Activated CD4-positive, alpha-beta T cell treated with anti-CD3 and anti-CD28 coated beads, Interleukin-2, Interleukin-6, amounts not matched to agents 100 ng/mL and 50 ng/mL, durations not matched to agents 16 hours and 8 hours (primary cell): ENCODE measurements at places on chromosomes 16 and 17.
A peak's percentile ranks its signal among the peaks of the same experiment; 100 is the strongest.

DNA sequence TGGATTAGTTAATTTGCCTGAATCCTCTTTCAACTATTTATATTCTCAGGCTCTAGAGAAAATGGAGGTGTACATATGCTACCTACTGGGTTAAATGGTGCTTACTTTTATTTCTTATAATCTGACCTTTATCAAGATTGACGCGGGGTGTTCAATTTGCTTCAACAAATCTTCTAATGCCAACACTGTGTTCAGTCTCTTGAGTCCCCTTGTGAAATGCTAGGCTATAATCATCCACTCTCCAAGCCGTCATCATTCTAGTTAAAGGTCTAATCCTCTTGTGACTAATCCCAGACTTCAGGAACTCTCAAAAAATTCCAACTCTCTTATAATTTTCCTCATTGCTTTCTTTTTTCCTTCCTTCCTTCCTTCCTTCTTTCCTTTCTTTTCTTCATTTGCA, 1396.2 kb downstream of the CDH8 start:
- no peak for DNase-seq

DNA sequence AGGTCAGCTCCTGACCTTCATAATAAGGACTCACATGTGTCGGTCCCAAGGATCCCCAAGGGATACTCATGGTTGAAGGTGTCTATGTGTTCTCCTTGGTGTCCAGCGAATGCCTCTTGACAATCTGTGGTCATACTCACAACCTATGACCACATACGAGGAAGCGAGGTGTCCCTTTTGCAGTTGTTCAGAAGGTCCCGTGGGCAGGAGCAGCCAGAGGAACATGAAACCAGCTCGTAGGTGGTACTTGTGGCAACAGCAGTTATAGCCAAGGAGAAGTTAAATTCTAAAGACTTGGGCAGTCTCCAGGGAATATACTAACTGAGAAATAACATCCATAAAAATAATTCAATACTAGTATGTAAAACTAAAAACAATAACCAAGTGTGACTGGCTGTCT, 685.3 kb downstream of the WWOX start:
- no peak for DNase-seq

DNA sequence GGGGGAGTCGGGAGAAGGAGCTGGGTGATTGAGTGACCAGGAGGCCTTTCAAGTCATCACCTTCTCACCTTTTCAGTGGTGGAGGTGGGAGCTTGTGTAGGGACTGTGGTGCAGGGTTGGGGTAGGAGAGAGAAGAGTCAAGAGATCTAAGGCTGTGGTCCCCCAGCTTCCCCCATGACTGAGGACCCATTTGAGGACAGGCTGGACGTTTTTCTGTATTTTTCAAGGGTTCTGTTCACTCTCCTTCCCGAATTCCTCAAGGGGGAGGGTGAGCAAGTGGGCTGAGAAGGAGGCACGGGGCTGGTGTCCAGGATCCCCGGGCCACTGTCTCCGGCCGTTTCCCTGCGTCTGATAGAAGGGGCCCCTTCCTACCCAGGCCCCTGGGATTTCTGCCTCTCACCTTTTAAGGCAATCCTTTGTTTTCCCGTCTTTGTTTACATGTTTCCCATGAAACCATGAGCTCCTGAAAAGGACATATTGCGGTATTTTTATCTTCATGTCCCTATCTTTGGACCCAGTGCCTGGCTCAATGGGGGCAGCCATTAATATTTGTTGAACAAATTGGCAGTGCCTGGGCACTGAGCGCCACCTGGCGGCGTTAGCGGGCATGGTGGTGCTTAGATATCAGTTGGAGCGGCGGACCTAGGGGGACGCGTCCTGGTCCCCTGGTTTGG, 9.2 kb upstream of the CD300A start:
- DNase-seq, result peak; percentile 82

GRCh38 chr16:27795992-27796614, 246.2 kb downstream of the KATNIP start:
- peak; percentile 28 for DNase-seq

GRCh38 chr16:81711657-81712319, 67.3 kb upstream of the PLCG2 start:
- no peak for DNase-seq

DNA sequence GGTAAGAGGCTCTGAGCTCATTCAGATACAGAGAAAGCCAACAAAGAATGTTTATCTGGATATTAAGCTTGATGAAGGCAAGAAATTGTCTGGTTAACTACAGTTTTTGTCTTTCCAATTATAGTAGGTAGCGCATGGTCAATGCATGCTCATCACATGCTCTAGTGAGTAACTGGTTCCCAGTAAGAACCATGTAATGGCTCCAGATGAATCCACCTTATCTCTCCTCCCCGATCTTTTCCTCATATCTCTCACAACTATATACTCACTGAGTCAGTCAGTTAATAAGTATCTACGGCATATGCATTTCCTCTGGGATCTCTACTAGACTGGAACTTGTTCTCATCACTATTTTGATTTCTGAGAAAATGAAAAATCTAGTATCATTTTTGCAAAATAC, 340.7 kb upstream of the DYNLRB2 start:
- DNase-seq, result no peak

DNA sequence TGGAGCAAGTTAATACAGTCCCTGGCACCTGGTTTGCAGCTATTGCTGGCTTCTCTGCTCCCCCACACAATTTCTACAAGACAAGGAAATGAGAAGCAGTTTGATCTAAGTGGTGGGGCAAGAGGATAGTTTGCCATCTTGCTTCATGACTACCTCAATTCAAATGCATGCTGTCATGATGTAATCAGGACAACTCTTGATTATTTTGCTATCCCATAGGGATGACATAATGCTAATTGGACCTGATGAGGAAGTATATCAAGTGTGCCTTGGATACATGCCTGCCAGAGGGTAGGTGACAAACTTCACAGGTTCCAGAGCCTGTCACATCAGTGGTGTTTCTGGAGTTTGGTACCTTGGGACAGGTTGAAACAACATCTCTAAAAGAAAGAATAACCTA, 40.9 kb downstream of the SLFN5 start:
- no peak for DNase-seq

- no peak for DNase-seq
These were observed 84.8 kb upstream of the TNRC6C start for GRCh38 chr17:77873500-77874302.

DNA sequence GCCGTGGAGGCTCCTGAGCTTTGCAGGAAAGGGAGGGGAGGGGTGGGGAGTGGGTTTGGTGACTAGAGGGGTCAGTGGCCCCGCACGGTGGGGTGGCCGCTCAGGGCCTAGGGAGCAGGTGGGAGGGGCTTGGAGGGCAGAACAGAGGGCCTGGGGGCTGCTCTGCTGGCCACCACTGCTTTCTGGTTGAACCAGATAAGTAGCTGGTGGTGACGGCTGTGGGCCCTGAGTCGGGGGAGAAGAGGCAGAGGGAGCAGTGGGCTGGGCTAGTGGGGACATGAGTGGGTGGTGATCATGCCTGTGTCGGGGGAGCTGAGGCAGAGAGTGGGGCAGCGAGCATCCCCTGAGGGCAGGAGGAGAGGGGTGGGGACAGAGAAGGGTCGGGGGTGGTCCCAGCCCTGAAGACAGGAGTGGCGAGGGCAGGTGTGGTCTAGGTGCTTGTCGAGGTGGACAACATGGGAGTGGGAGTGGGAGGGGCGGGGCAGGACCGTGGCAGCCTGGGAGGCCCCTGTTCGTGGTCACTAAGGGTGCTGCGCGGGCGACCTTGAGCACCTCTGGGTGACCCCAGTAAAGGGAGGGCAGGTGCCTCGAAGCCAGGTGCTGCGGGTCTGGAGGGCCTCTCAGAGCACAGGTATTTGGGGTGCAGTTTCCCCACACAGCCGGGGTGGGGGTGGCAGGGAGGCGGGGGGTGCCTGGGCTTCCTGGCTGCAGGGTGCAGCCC, 6.3 kb upstream of the CD7 start:
- DNase-seq, result no peak

DNA sequence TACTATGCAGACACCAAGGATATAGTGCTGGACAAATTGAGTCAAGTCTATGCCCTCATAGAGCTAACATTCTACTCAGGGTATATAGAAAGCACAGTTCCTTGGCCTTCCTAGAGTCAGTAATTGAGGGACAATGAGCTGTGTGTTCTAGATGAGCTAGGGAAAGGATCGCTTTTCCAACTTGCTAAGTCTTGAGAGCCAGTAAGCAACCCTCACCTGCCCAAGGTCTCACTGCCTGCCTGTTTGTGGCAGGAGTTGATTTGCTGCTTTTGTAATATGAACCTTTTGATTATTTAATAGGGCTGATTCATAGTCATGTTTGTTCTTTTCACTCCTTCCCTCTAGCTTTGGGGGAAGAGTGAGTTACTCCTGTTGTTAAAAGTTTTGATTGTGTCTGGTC, 6.5 kb downstream of the DDX42 start:
- no peak for DNase-seq

DNA sequence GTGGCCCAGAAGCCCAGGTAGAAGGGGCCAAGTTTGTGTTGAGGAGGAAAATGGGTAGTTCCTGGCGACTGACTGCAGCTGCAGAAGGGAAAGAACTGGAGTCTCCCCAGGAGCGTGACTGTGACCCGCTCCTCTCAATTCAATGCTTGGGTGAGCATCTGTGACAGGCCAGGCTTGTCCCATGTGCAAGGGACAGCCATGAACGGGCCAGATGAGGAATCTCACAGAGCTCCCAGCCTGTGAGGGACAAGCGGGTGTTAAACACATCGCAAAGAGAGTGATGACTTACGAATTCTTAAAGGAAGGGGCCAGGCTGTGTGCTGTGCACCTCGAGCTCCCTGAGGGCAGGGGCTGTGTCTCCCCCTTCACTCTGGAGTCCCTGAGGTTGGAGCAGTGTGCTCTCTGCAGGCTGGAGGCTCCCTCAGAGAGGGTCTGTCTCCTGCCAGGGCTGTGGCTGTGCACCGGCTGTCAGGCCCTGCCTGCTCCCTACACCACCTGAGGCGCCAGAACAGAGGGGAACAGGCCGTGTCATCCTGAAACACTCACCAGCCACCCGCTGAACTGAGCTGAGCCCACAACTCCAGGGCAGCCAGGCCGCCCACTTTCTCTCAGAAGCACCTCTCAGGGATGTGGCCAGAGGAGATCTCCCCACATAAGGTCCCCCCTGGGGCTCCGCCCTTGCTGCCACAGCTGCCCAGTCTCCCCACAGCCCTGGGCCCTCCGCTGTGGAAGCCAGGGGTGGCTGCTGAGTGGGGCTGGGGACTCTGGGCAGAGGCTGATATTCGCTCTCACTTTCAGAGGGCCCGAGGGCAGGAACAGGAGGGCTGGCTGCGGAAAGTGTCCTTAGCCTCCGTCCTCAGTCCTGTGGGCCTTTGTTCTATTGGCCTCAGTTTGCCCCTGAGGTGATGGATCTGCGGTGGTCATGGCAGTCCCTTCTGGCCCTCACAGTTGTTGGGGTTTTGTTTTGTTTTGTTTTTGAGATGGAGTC, 25.7 kb upstream of the NXPH3 start:
- no peak for DNase-seq

DNA sequence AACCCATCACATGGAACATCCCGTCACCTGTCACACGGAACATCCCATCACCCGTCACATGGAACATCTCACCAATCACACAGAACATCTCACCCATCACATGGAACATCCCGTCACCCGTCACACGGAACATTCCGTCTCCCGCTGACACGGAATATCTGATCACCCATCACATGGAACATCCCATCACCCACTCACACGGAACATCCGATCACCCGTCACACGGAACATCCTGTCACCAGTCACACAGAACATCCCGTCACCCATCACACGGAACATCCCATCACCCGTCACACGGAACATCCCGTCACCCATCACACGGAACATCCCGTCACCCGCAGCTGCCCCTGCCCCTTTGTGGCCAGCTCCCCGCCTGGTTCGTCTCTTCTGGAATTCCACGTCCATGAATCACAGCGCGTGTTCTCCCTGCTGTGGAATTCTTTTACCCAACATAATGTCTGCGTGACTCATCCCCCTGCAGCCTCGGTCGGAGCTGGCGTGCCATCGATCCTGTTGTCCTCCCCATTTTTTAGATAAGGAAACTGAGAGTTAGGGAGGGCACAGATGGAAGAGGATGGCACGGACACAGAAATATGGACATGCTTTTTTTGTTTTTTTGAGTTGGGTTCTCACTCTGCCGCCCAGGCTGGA, 5.6 kb downstream of the CPNE7 start:
- no peak for DNase-seq

DNA sequence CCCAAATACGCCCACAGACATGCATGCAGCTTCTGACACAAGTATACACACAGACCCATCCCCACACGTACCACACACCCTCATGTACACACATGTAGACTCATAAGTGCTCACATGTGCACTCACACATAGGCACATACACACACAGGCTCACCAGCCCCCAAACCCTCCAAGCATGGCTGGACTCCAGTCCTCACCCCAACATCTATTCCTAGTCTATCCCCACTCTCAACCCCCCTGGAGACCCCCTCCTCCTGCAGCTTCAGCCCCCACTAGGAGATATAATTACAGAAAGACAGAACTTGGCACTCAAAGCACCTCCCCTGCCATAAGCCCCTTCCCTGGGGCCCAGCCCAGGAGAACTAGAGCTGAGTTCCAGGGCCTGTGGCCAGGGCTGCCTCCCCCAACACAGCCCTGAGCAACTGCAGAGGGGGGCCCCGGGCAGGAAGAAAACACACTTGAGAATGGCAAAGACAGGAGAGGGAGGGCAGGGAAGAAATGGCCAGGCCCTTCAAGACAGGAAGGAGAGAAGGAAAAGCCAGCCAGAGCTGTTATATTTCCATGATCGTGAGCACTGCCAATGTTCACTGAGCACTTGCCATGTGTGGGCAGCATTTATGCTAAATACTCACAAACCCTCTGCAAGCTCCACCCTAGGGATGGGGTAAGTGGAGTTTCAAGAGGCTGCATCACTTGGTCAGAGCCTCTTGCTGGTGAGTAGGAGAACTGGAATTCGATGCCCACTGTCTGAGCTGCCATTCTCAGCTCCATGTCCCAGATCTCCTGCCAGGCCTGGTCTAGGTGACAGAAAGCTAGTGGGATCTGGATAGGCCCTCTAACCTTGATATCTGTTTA, 224.5 kb downstream of the ZNF423 start:
- no peak for DNase-seq

GRCh38 chr17:63039342-63039741, 73.3 kb downstream of the TANC2 start:
- no peak for DNase-seq

DNA sequence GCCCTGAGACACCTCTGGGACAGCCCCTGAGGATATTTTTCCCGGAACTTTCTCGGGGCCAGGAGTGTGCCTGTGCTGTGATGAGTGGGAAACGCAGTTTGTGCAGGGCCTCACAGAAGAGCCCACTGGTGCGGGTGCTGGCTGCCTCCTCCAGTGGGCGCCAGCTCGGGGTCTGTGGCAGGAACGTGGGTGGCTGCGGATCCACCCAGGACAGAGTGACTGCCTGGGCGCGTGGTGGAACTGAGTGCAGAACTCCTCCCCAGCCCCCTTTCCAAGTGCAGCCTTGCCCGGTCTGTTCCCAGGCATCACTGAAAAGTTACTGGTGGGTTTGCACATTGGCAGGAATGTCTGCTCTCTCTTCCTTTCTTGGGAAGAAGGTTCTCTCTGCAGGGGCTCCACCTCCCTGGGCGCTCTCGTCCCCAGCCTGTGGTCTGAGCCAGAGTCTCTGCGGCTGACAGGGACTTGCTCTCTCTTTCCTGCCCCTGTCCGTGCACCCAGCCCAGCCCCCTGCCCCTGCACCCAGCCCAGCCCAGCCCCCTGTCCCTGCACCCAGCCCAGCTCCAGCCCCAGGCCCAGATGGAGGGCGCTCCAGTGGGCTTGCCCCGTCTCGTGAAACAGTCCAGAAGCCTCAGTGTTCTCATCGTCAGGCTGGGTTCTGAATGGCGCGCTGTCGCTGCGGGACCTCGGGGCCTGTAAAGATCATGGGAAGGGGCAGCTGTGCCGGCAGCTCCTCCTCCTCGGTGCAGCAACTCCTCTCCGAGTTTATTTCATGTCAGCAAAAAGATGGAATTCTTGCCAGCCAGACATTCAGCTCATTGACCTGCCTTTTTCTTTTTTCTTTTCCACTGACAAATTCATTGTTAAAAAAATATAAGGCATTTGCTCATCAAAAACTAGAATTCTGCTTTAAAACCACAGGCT, 117.5 kb downstream of the BANP start:
- DNase-seq, result no peak
